Upper lobe of right lung (tissue), 1 donor: ENCODE measurements at places on chromosomes 6 and 20. TPM values are rescaled to one million over a fixed set of nuclear protein-coding genes. Genes with fewer than 3 reads are reported as not detected.

TMEM244 gene
- not detected for total RNA-seq

GTPBP2 gene
- 85.7 TPM for total RNA-seq

FAM50B gene
- 13.1 TPM for total RNA-seq

RBPJL gene
- not detected for total RNA-seq

TFAP2C gene
- 5.2 TPM for total RNA-seq

TFAP2A gene
- 1.9 TPM for total RNA-seq

SPATS1 gene
- total RNA-seq = not detected

RAET1G gene
- total RNA-seq = 1.2 TPM

TSHZ2 gene
- 5.2 TPM for total RNA-seq

MBOAT1 gene
- 8.5 TPM for total RNA-seq

WASF1 gene
- total RNA-seq = 3.6 TPM

- no peaks in the 10 kb centered on the region for H3K4me1 ChIP-seq
- no peak overlapping the region for H3K4me3 ChIP-seq
- H3K27me3 ChIP-seq = no peaks in the 10 kb centered on the region
- H3K36me3 ChIP-seq = no peaks in the 10 kb centered on the region
Measured at GRCh38 chr6:56816370-56816769, 138.5 kb upstream of the BEND6 start.

- H3K27me3 ChIP-seq = no peaks in the 10 kb centered on the region
- peaks cover 16% of the 10 kb centered on the region for H3K4me1 ChIP-seq
- H3K36me3 ChIP-seq = no peaks in the 10 kb centered on the region
- no peak overlapping the region for H3K4me3 ChIP-seq
Measured at GRCh38 chr6:8077991-8078390, 13.8 kb upstream of the BLOC1S5 start.

DNA sequence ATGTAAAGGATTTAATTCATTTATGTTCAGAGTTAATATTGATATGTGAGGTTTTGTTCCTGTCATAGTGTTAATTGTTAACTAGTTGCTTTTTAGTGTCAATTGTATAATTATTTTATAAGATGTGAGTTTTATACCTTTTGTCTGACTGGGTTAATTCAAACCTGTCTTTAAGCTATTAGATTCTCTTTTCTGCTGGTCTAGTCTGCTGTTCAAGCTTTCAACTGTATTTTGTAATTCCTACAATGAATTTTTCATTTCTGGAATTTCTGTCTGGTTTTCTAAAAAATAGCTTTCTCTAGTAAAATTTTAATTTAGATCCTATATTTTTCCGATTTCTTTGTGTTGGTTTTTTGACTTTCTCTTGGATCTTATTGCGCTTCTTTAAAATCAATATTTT is 26.5 kb downstream of the IGF2R start:
- peaks cover 20% of the 10 kb centered on the region for H3K36me3 ChIP-seq
- H3K27me3 ChIP-seq = no peaks in the 10 kb centered on the region
- no peak overlapping the region for H3K27ac ChIP-seq
- no peak for DNase-seq
- H3K4me1 ChIP-seq = peaks cover 17% of the 10 kb centered on the region

- no peaks in the 10 kb centered on the region for H3K36me3 ChIP-seq
- no peak overlapping the region for H3K4me3 ChIP-seq
- H3K27me3 ChIP-seq = no peaks in the 10 kb centered on the region
- peaks cover 5% of the 10 kb centered on the region for H3K4me1 ChIP-seq
Measured at GRCh38 chr6:4399656-4400055, 264.3 kb upstream of the ECI2 start.

DNA sequence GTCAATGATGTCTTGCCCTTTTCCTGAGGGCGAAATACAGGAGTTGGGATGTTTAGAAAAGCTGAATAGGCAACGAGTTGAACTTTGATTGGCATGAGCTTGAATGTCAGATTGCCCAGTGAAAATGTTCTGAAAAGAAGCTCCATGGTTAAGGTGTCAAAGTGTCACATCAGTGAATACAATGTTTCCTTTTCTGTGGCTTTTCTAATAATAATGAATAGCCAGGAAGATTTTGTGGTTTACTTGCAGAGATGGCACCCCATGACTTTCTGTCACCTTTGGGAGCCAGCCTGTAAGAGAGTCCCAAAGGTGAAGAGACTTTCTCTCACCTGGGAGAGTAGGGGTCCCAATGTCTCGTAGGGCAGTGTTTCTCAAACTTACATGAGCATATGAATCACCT is 119.2 kb downstream of the KCNQ5 start:
- no peaks in the 10 kb centered on the region for H3K36me3 ChIP-seq
- H3K27me3 ChIP-seq = no peaks in the 10 kb centered on the region
- H3K4me3 ChIP-seq = no peak overlapping the region

GRCh38 chr20:57065646-57066045 is 200.8 kb downstream of the BMP7 start:
- H3K36me3 ChIP-seq = no peaks in the 10 kb centered on the region
- DNase-seq = peak; percentile 20
- no peak overlapping the region for H3K4me3 ChIP-seq
- H3K27ac ChIP-seq = no peak overlapping the region

- H3K27ac ChIP-seq = peak overlapping the region; percentile 1
- H3K27me3 ChIP-seq = no peaks in the 10 kb centered on the region
- peaks cover 55% of the 10 kb centered on the region for H3K4me1 ChIP-seq
- no peak for DNase-seq
Measured at GRCh38 chr6:298233-299103, 6.2 kb downstream of the DUSP22 start.

GRCh38 chr6:13859871-13860555 is 45.7 kb upstream of the MCUR1 start:
- H3K27me3 ChIP-seq = peaks cover 17% of the 10 kb centered on the region
- no peak for DNase-seq
- peak overlapping the region; percentile 33 for H3K4me3 ChIP-seq

GRCh38 chr6:73024598-73024997 is 200.7 kb downstream of the KHDC1L start:
- DNase-seq = no peak
- H3K4me1 ChIP-seq = no peaks in the 10 kb centered on the region
- H3K27me3 ChIP-seq = no peaks in the 10 kb centered on the region
- H3K4me3 ChIP-seq = no peak overlapping the region

GRCh38 chr6:35051997-35052583 is 89.0 kb downstream of the TCP11 start:
- H3K27ac ChIP-seq = peak overlapping the region; percentile 33
- DNase-seq = peak; percentile 2
- peaks cover 39% of the 10 kb centered on the region for H3K36me3 ChIP-seq

DNA sequence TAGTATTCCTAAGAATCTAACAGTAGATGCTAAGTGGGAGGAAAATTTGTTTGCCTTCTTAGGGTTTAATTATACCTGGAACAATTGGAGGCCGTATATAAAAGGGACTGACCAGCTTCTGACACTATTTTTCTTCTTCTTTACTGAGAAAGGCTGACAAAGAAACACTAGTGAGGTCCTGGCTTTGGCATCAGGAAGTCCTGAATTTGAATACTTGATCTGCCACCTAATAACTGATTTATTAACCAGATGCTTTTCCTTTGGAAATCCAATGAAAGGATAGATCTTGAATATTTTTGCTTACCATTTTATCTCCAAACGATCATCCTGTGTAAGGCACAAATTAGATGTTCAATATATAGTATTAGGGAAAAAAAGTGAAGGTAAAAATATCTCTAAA is 382.5 kb downstream of the CENPW start:
- no peaks in the 10 kb centered on the region for H3K27me3 ChIP-seq
- no peak overlapping the region for H3K27ac ChIP-seq
- H3K36me3 ChIP-seq = no peaks in the 10 kb centered on the region
- no peaks in the 10 kb centered on the region for H3K4me1 ChIP-seq

DNA sequence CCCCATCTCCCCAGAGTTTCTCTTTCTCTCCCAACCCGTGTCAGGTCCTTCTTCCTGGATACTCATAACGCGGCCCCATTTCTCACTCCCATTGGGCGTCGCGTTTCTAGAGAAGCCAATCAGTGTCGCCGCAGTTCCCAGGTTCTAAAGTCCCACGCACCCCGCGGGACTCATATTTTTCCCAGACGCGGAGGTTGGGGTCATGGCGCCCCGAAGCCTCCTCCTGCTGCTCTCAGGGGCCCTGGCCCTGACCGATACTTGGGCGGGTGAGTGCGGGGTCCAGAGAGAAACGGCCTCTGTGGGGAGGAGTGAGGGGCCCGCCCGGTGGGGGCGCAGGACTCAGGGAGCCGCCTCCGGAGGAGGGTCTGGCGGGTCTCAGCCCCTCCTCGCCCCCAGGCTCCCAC is at the start of gene HLA-F:
TSS of gene HLA-F (plus strand) at position 173 of the 404 bp plus-strand sequence. CDS start at position 203, 30 bp downstream.
- peak within 1 kb of the TSS; percentile 98 for H3K4me3 ChIP-seq
- peaks cover 20% of the 10 kb centered on the region for H3K4me1 ChIP-seq
- peaks cover 29% of the 10 kb centered on the region for H3K36me3 ChIP-seq
- H3K27ac ChIP-seq = peak within 1 kb of the TSS; percentile 92
- H3K27me3 ChIP-seq = no peaks in the 10 kb centered on the region

- H3K4me1 ChIP-seq = no peaks in the 10 kb centered on the region
- H3K36me3 ChIP-seq = no peaks in the 10 kb centered on the region
- H3K27ac ChIP-seq = no peak overlapping the region
- no peak for DNase-seq
Measured at GRCh38 chr6:64040113-64040512, 404.5 kb downstream of the PHF3 start.

- peaks cover 28% of the 10 kb centered on the region for H3K4me1 ChIP-seq
- H3K36me3 ChIP-seq = peaks cover 20% of the 10 kb centered on the region
- no peaks in the 10 kb centered on the region for H3K27me3 ChIP-seq
- H3K4me3 ChIP-seq = peak within 1 kb of the TSS; percentile 94
- DNase-seq = peak; percentile 99
- peak within 1 kb of the TSS; percentile 97 for H3K27ac ChIP-seq
Measured at GRCh38 chr20:46689082-46689753, at the start of gene TP53RK. TSS of gene TP53RK (minus strand) at chr20:46689444. CDS start at chr20:46689414, 30 bp downstream.

GRCh38 chr6:117555882-117556498 is 46.3 kb downstream of the GOPC start:
- H3K36me3 ChIP-seq = peaks cover 4% of the 10 kb centered on the region
- H3K4me3 ChIP-seq = no peak overlapping the region
- no peak overlapping the region for H3K27ac ChIP-seq
- H3K27me3 ChIP-seq = no peaks in the 10 kb centered on the region
- no peaks in the 10 kb centered on the region for H3K4me1 ChIP-seq
- DNase-seq = no peak

DNA sequence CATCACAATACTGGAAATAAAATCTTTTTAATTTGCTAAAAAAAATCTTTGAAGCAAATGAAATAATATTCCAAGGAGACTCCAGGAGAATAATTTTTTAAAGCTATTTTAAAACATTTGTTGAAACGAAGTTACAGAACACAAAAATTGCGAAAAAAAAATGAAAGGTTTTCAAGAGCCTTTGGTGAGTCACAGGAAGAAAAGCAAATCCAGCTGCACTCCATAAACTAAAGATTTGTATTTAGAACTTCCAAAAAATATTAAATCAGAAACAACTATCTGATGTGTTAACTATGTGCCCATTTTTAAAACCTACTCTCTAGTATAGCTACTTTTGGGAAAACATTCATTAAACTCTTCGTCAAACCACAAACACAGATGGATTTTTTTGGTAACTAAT is 23.6 kb downstream of the PDSS2 start:
- no peaks in the 10 kb centered on the region for H3K36me3 ChIP-seq
- no peak overlapping the region for H3K4me3 ChIP-seq
- H3K27me3 ChIP-seq = no peaks in the 10 kb centered on the region
- no peak overlapping the region for H3K27ac ChIP-seq
- H3K4me1 ChIP-seq = peaks cover 4% of the 10 kb centered on the region
- no peak for DNase-seq

DNA sequence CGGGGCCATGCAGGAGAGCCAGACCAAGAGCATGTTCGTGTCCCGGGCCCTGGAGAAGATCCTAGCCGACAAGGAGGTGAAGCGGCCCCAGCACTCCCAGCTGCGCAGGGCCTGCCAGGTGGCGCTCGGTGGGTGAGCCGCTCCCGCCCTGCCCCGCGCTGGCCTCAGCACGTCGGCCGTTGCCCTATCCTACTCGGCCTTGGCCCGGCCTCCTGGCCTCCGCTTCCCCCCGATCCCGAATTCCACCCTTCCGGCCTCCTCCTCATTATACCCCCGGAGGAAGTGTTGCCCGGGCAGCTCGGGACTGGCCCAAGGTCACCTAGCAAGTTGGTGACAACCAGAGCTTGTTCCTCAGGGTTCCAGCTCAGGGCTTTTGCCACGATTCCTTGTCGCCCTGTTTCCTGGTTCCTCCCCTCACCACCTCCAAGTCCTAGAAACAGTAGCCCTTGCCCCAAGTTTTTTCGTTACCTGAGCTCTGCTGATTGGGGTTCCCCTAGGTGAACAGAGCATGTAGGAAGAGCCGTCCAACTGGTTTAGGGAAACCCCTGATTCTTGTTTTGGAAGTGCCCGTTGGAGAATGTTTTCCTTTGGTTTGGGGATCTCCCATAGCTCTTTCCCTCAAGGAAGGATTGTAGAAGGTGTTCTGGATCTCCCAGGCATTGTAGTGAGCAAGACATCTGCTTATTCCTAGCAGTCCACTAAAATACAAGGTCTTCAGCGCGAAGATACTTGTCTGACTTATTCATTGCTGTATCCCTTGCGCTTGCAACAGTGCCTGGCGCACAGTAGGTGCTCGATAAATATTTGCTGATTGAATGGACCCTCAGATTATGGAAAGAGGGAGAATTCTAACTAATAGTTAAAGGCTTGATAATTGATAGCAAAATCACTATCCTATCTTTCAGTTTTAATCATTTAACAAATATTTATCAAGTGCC is 641 bp downstream of the ARFGEF2 start:
- H3K4me1 ChIP-seq = peaks cover 24% of the 10 kb centered on the region
- H3K36me3 ChIP-seq = no peaks in the 10 kb centered on the region
- H3K27me3 ChIP-seq = no peaks in the 10 kb centered on the region
- H3K27ac ChIP-seq = peak overlapping the region; percentile 96

DNA sequence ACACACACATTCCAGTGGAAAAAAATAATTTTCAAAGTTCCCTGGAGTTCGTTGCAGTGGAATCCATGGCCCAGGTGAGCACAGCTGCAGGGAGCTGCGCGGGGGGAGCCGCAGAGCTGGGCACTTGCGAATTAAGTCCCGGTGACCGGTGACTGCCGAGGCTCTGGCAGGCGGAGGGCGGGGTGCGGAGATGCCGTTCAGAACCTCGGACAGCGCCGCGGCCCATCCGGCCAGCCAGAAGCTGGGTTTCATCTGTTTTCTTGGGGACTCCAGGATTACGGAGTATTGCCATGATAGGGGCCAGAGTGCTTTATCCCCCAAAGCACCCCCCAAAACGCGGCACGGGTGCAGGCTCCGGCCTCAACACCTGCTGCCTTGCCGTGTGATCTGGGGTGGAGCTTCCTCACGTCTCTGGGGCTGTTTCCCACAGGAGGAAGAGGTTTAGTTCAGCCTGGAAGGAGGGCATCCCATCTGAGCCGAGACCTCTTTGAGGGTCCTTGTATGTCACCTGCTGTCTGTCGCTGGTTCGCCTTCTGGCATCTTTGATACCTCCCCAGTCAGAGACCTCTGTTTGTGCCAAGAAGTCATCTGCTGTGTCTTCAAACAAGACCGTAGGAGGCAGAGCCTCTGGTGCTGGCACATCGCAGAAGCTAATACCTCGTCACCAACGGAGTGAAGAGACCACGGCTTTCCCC is 99.4 kb downstream of the YTHDF1 start:
- no peak overlapping the region for H3K4me3 ChIP-seq
- peaks cover 33% of the 10 kb centered on the region for H3K27me3 ChIP-seq
- no peaks in the 10 kb centered on the region for H3K36me3 ChIP-seq

- H3K27me3 ChIP-seq = no peaks in the 10 kb centered on the region
- DNase-seq = no peak
- H3K27ac ChIP-seq = peak overlapping the region; percentile 53
Measured at GRCh38 chr6:71396410-71396801, 107.8 kb downstream of the OGFRL1 start.

- H3K4me1 ChIP-seq = peaks cover 7% of the 10 kb centered on the region
- no peaks in the 10 kb centered on the region for H3K36me3 ChIP-seq
- H3K27me3 ChIP-seq = no peaks in the 10 kb centered on the region
- no peak overlapping the region for H3K4me3 ChIP-seq
- H3K27ac ChIP-seq = no peak overlapping the region
- DNase-seq = no peak
Measured at GRCh38 chr6:35403544-35404442, 48.3 kb upstream of the FANCE start.
